ENCODE measurements at places on chromosomes 6 and 20.

GRCh38 chr6:41058783-41059181, 5.8 kb downstream of the APOBEC2 start:
- DNase-seq = no peak

DNA sequence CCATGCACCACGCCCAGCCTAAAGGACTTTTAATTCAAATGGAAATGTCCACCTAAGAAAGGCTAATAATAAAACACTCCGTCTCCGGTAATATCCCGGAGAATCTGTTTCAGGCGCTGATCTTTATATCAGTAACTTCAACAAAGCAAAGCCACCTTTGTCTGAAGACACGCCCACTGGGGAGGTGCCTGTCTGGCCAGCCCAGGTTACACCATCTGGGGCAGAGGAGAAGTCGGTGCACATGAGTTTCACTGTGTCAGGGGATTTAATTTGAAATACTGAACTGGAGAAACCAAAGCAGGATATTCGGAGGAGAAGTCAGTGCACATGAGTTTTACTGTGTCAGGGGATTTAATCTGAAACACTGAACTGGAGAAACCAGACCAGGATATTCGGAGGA, 9.4 kb downstream of the SERPINB6 start:
- no peak for DNase-seq

GRCh38 chr6:134472661-134473060, 154.7 kb upstream of the SGK1 start:
- DNase-seq = no peak

GRCh38 chr20:32451682-32452461, 93.7 kb downstream of the ASXL1 start:
- DNase-seq = no peak

- DNase-seq = no peak
These were observed 45.5 kb upstream of the SUPT3H start for GRCh38 chr6:45423111-45423823.

DNA sequence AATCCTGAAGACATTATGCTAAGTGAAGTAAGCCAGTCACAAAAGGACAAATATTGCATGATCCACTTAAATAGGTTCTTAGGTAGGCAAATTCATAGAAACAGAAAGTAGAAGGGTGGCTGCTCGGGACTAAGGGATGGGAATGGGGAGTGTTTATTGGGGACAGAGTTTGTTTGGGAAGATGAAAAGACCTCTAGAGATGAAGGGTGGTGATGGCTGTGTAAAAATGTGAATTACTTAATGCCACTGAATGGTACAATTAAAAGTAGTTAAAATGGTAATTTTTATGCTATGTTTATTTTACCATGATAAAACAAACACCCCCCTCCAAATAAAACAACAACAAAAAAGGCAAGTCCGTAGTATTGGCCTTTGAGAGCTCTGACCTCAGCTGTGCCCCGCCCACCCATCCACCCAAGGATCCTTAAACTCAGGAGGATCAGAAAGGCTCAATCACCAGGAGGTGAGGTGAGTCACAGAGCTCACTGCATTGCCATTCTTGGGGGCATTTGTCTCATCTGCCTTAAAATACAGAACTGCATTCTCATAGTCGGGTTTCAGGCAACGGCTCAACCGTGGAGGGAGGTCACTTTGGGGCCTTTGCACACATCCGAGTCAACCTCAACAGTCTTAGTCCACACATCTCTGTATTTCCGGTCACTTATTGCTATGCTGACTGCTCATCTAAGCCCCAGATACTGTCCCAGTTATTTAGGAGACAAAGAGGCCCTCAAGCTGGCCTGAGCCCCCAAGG, 96.7 kb downstream of the SLC22A23 start:
- no peak for DNase-seq

DNA sequence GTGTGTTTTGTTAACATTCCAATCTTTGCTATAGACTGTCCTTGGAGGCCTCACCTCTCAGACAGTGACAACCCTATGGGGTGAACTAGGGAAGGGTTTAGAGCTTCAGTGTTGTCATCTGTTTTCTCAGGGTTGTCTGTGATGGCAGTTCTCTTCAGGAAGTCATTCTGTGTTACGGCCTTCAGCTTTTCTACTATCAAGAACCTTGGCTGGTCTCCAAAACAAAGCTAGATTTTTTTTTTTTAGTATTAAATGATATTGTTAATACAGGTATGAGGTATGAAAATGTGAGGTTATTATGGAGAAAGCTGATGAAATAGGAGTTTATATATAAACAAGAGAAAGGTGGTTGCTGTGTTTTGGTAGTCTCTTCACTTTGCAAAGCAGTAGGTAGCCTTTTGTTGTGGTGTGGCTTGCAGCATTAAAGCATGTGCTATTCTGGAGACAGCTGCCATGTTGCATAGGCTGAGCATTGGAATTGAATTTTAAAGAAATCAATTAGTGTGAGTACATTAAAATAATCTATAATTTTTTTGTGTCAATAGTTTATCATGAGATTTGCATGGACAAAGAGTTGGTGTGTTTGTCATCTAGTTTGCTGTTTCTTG, 162.6 kb downstream of the CARMIL1 start:
- no peak for DNase-seq

DNA sequence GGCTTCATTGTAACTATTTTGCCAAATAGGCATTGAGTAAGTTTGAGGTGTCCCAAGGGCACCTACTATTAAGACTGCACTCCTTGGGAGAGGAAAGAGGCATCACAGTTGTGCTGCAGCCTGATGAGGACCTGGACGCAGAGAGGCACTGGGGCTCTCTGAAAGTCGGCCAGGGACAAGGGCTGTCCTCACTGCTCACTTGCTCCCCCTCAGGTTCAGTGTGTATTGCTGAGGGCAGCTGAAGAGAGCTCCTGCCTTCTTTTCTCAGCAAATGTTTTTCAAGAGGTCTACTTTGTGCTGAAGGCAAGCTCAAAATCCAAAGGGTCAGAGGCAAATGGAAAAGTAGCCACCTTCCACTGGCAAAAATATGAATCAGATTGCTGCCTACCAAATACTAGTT, 331.8 kb downstream of the RIMS1 start:
- DNase-seq = no peak

DNA sequence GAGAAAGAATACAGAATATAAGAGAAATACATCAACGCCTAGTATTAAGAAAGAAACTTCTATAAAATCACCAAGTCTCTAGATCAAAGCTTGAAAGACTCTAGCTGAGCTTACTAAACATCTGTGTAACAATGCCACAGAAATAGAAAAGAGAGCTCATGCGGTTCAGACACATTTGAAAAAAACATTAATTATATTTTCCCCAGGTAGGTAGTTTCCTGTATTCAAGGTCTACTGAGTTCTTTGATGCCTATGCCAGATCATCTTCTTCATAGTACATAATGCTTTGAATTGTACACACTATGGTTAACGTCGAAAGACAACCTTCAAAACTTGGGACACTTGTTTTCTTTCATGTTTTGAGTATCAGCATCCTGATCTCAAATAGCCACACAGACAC, 11.3 kb downstream of the MOXD1 start:
- DNase-seq = no peak

DNA sequence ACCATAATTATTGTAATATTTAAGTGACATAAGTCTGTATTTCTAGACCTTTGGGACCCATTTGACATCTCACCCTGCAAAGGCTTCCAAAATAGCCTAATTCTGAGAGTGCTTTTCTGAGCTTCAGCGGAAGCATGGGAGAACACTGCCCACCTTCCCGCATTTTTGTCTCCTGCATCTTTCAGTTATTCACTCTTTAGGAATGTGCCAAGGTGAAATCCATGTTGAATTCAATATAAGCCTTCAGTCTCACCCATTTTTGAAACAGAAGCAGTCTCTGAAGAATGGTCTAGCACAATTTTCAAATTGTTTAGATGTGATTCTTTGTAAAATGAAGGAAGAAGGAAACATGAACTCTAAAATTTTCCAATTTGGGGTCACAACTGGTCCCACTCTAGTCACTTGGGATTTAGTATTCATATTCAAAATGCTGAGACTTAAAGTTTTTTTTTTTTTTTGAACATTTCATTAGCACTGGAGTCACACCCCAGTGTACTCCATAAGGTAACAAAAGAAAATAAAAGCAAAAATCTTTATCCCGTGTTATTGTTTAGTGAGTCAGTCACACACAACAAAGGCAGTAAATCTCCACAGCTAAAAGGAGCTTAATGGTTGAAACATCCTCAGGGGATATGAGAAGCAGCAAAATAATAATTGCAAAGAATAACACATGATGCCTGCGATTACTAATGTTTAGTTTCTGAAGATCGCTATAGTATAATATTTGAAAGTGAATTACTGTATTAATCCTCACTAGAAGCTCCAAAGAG, 479.9 kb upstream of the BTBD3 start:
- no peak for DNase-seq

DNA sequence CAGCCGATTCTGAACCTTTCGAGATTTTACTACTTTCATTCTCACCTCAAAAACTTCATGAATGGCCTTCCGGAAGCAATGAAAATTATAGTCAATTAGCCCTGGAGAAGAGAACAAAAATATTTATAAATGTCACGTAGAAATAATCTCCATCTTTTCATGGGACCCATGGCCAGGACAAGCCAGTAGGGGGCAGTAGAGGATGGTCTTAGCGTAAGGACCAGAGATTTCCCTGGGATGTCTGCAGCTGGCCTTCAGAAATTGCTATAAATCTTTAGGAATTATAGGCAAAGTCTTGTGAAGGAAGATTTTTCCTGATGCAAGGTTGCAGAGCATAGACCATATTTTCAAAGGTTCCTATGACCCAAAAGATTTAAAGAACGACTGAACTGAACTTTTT, 15.6 kb upstream of the UBE2J1 start:
- peak; percentile 18 for DNase-seq
